ENCODE measurements at places on chromosomes 7 and 10. TPM values are rescaled to one million over a fixed set of nuclear protein-coding genes. Genes with fewer than 3 reads are reported as not detected.
A peak's percentile ranks its signal among the peaks of the same experiment; 100 is the strongest.

Gene MBL2
- total RNA-seq, result not detected

Gene C10orf95
- 17.3 TPM for total RNA-seq

GRCh38 chr7:151468217-151469018 lies 28.5 kb upstream of the CRYGN start:
- no peak for DNase-seq

Gene TES
- total RNA-seq, result 61.5 TPM

Gene AKR1D1
- total RNA-seq, result not detected

GRCh38 chr10:117503244-117504205 lies 39.0 kb upstream of the EMX2 start:
- DNase-seq, result no peak

- DNase-seq, result no peak
These were observed 145.3 kb upstream of the FRMD4A start for GRCh38 chr10:14476006-14476405.

- DNase-seq, result peak; percentile 70
These were observed 72.2 kb upstream of the SFMBT2 start for GRCh38 chr10:7482992-7483391.

DNA sequence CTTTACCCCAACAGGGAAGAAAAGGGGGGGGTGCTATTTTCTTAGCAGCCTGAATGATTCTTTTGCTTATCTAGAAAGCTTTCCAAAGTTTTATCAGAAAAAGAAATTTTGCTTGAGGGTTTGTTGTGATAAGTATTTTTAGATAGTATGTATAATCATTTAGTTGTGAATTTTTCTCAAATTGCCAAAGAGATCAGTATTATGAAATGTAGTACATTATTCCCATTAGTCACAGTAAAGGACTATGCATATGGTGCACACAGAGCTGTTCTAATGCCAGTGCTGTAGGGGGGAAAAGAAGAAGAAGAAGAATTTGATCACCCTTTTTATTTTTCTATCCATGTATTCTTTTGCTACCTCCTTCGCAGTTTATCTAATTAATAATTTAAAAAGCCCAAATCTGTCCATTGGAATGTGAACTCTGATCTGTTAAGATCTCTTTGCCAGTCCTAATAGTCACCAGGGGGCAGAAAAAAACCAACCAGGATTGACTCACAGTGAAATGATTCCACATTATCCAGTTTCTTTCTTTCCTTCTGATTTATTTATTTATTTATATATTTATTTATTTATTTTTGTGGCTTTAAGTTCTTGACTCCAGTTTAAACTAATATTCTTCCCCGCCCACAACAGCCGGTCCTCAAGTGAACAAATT lies 4.7 kb downstream of the RBM20 start:
- DNase-seq, result no peak

Gene ABCB1
- 4.1 TPM for total RNA-seq

Measured in lower leg skin (tissue), 4 donors.